ENCODE measurements at places on chromosomes 7 and 10.

GRCh38 chr10:72772031-72772430 lies 80.1 kb downstream of the MCU start:
- DNase-seq = no peak

DNA sequence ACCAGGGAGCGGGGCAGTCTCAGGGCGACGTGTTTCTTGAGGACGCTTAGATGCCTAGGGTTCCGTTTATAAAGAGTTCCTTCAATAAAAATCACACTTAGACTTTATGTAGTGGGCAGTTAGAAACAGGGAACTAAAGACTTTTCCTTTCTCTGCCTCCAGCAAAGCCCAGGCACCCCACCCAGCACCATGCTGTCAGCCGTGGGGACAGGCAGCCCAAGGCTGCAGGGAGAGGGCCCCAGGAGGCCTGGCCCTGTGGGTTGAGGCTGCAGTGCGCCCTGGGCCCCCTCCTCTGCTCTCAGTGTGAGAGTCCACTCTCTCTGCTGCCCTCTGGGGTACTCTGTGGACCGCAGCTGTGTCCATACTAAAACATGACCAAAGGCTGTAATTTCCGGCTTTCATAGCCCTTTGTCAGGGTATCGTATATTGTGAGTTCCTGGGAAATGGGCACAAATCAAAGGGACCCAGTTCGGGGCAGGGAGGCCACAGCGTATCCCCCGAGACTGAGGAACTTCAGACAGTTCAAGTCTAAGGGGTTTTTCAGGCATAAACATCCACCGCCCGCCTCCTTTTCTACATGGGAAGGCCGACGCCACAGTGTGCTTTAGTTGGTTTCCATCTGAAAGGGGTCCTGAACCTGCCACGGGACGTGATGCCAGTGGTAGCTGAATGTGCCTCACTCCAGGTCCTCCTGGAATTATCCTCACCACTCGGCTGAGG lies 59.7 kb downstream of the DNAJB6 start:
- no peak for DNase-seq

DNA sequence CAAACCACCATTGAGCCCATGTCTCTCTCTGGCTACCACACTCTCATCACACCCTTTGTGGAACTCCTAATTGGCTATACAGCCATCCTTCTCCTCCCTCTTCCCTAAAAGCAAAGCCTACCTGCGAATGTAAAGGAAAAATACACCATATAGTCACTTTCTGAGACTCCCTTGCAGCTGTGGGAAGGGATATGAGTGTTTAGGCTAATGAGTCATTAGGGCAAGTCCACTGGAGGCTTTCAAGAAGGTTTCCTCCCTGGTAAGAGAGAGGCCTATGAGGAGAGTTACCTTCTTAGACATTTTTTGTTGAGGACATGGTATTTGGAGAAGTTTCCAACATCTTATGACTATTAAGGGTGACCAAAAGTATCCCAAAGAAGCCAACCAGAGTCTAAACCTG lies 4.1 kb upstream of the TMEM243 start:
- no peak for DNase-seq

- DNase-seq = no peak
Measured at GRCh38 chr7:123440101-123440548, 94.3 kb downstream of the IQUB start.
